Fibroblast of lung (primary cell): ENCODE measurements at places on chromosomes 13 and 19. TPM values are rescaled to one million over a fixed set of nuclear protein-coding genes. Genes with fewer than 3 reads are reported as not detected.

BIVM gene
- polyA plus RNA-seq: 15.7 and 22.4 TPM in 2 replicates

DZIP1 gene
- polyA plus RNA-seq: 18.1 and 24.0 TPM in 2 replicates

ZSCAN4 gene
- not detected in 2 replicates for polyA plus RNA-seq

LGALS4 gene
- polyA plus RNA-seq: not detected in 2 replicates

GIPC1 gene
- 57.3 and 72.5 TPM in 2 replicates for polyA plus RNA-seq

GRCh38 chr19:2237051-2237868 lies 636 bp downstream of the SF3A2 start:
- DNase-seq: no peak

GRCh38 chr13:76035711-76036110 lies 399.6 kb downstream of the LMO7 start:
- peak; percentile 47 for DNase-seq

DNA sequence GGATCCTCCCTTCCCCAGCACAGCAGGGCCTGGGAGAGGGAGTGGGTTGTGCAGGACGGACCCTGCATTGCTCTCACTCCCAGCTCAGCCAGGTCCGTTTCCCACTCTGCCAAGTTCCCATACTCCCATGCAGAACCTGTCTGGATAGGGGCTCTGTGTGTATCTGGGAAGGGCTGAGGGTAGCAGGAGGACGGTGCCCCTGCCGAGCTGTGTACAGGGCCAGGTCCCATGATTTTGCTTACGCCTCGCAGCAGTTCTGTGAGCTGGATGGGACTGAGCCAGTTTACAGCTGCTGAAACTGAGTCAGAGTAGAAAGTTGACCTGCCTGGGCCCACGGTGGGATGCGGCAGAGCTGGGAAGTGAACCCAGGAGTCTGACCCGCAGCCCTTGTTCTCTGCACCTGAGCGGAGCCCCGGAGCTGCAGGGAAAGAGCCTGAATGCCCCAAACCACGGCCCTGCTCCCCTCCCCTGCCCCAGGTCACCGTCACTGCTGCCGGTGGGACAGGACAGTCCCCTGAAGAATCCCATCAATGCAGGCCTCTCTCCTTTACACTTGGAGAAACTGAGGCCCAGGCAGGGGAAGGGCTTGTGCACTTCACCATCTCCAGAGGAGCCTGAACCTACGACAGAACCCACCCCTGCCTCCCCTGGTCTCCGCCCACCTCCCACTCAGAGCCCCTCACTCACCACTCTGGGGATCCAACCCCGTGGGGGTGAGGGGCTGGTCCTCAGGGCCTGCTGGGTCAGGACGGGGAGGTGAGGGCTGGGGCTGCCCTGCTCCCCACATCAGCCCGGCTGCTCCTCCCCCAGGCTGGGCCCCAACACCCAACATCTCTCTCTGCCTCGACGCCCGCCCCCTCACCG lies 3.5 kb downstream of the LILRB5 start:
- DNase-seq: no peak

- DNase-seq: no peak
Measured at GRCh38 chr19:18176367-18177310, 3.0 kb downstream of the IFI30 start.

DNA sequence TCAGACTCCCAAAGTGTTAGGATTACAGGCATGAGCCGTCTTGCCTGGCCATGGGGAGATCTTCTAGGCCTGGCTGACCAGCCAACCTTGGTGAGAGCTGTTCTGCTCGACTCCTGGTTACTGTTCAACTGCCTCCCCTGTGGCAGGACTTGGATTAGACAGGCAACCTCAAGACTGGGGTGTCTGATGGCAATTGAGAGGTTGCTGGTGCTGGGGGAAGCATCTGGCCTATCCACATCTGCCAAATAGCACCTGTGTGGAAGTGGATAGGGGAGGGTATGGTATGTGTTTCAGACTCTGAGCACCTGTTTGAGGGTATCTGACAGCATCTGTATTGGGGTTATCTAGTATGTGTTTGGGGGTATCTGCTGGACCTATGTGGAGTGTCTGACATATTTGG lies 44.7 kb downstream of the ARHGEF18 start:
- no peak for DNase-seq

DNA sequence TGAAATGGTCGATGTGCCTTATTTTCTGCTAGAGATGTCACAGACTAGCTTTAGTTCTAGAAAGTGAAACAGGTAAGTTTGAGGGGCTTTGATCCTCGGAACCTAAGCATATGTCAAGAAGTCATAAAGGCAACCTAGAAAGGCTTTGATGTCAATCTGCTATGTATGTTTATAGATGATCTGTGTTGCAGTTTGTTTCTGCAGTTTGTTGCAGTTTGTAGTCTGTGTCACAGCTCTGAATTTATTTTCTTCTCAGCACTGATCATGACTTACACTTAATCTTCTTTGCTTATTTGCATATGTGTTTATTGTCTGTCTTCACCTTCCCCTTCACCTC lies 5.9 kb downstream of the LSM14A start:
- DNase-seq: no peak

DNA sequence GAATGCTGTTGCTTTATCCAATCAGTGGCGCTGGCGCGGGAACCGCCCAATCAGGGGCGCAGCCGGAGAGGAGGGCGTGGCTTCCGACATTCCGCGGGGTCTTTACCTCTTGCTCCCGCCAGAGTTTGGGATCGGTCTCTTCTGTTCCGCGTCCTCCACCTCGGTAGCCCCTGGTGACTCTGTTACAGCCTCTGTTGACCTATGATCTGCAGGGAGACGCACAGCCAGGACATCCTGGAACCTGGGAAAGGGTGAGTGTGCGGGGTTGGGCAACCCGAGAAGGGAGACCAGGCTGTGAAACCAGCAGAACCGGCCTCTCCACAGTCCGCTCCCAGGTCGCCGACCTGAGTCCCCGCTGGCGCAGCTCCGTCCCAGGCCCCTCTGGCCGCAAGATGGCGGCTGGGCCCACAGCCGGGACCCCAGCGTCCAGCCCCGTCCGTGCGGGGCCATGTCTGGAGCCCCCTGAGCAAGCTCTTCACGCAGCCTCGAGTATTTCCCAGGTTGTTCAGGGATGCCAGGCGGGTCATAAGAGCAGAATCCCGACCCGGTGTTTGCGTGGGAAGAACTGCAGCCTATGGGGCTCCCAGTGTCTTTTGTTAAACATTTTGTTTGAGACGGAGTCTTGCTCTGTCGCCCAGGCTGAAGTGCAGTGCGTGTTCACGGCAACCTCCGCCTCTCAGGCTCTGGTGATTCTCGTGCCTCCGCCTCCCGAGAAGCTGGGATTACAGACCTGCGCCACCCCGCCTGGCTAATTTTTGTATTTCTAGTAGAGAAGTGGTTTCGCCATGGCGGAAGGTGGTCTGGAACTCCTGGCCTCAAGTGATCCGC lies 4.4 kb upstream of the ZNF681 start:
- DNase-seq: peak; percentile 48

- peak; percentile 21 for DNase-seq
Measured at GRCh38 chr19:32041681-32042292, 303.6 kb upstream of the ZNF507 start.

DNA sequence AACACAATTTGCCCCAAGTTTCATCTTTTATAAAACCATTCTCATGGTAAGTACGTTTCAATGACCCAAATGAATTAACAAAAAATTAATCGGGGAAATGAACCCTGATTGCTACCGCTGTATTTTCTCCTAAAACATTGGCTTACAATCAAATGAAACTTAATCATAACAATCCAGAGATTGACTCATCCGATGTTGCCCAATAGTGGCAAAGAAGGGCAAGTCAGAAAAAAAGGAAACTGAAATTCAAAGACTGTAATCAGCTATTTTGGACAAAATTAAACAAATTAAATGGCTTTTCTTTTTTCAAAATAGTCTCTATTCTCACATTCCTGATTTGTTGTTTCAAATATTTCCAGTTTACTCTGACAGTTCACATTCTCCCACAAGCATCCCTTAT lies 3.9 kb upstream of the ACOD1 start:
- peak; percentile 88 for DNase-seq

GRCh38 chr19:1125601-1126467 lies 22.0 kb downstream of the GPX4 start:
- peak; percentile 54 for DNase-seq

DNA sequence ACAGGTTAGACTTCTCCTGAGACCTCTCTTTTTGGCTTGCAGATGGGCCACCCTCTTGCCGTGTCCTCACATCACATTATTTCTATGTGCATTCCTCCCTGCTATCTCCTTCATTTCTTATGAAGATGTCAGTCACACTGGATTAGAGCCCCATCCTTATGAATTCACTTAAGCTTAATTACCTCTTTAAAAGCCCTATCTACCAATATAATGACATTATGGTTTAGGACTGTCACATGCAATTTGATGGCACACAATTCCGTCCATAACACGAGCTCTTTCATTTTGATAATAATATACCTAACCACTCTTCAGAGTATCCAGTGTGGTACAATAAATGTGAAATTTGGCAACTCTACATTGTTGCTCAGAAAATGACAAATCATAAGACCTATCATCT lies 1037.3 kb downstream of the DIAPH3 start:
- no peak for DNase-seq

DNA sequence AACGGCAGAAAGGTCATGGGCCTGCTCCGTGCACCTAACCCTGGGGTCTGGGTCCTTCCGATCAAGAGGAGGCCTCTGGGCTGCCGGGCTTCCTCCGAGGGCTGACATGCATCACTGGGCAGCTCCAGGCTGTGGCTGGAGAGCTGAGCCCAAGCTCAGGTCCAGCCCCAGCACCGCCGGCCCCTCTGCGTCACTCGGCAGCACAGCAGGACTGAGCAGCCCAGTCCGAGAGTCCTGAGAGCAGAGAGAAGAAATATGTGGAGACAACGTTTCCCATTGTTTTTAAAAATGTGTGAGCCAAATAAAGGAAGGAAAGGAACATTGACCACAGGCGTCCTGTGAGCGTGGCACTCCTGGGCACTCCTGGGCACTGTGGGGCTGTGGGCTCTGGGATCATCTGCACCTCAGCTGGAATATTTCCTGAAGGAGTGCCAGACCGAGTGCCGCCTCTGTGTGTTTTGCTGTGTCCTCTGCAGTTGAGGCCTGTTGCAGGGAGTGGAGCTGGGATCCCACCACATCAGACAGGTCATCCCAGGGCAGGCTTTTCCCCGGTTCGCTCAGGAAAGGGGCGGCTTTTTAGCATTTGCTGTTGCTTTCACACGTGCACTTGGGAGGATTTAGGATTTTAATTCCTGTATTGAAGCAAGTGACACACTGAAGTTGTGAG lies 37.8 kb upstream of the TFDP1 start:
- no peak for DNase-seq

DNA sequence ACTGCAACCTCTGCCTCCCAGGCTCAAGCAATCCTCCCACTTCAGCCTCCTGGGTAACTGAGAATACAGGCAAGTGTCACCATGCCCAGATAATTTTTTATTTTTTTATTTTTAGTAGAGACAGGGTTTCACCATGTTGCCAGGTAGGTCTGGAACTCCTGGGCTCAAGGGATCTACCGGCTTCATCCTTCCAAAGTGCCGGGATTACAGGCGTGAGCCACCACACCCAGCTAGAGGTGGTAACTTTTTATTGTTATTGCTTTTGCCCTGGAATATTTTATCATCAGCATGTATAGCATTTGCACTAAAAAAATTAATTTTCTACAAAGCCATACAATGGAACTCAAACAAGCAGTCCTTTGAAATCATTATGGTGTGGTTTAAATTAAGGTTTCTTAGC lies 14.0 kb downstream of the HAUS8 start:
- no peak for DNase-seq

DNA sequence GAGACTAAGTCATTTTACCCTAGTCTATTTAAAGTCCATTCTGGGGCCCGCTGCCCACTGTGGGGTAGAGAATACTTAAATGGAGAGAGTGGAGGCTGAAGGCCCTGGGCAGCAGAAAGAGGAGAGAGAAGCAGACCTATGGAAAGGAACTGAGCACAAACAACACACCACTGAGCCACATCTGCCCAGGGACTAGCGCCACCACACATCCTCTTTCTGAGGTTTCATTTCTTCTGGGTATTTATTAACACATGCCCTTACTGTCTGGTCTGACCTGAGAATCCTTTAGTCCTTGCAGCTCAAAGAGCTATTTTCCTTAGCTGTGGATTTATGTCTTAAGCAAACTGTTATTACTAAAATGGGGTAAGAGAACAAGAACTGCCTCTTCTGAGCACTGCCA lies 154.0 kb downstream of the NALCN start:
- DNase-seq: no peak

GRCh38 chr13:70668983-70669382 lies 560.7 kb upstream of the KLHL1 start:
- no peak for DNase-seq

GRCh38 chr13:111302045-111302726 lies 18.3 kb upstream of the TEX29 start:
- no peak for DNase-seq

GRCh38 chr13:37136633-37137032 lies 31.2 kb upstream of the CSNK1A1L start:
- no peak for DNase-seq

DNA sequence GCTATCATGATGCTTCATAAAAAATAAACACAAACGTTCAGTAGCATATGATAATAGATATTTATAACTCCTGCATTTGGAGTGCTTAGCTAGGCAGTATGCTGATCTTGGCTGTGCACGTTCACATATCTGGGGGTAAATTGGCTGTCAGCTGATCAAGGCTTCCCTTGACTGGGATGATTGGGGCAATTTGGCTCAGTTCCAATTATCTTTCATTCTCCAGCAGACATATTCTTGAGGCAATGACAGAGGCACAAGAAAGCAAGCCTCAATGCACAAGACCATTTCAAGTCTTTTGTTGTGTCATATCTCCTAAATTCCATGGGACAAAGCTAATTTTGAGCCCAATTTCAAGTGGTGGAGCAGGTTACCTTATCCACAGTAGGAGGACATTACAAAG lies 142.0 kb downstream of the DLEU7 start:
- no peak for DNase-seq

GRCh38 chr19:49427855-49428546 lies 2.8 kb downstream of the GFY start:
- no peak for DNase-seq

DNA sequence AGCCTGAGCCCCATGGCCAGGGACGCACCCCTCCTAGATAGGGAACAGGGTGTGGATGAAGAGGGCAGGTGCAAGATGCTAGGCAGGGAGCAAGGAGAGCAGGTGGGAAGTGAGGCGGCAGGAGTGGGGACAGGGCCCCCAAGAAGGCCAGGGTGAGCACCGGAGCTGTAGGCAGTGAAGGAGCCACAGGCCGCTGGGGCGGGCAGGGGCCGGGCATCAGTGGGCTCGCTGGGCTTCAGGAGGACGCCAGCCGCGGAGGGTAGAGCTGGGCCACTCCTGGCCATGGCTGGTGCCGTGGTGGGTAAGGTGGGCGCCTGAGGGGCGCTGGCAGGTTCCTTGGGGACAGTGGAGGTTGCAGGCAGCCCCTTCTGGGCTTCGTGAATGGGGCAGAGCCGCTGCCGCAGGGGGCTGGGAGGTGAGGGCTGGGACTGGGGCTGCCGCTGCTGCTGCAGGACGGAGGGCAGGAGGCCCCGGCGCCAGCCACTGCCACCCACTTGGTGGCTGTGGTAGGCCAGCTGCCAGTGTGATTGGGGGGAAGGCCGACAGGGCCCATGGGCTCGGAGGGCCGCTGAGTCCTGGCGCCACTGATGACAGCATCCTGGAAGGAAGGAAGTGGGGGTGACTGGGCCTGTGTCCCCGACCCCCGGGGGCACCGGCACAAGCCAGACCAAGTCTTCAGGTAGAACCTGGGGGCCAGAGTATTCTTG lies 2.1 kb downstream of the NKPD1 start:
- no peak for DNase-seq
